IMR-90 (cell line): ENCODE measurements at places on chromosomes 3 and 15.

DNA sequence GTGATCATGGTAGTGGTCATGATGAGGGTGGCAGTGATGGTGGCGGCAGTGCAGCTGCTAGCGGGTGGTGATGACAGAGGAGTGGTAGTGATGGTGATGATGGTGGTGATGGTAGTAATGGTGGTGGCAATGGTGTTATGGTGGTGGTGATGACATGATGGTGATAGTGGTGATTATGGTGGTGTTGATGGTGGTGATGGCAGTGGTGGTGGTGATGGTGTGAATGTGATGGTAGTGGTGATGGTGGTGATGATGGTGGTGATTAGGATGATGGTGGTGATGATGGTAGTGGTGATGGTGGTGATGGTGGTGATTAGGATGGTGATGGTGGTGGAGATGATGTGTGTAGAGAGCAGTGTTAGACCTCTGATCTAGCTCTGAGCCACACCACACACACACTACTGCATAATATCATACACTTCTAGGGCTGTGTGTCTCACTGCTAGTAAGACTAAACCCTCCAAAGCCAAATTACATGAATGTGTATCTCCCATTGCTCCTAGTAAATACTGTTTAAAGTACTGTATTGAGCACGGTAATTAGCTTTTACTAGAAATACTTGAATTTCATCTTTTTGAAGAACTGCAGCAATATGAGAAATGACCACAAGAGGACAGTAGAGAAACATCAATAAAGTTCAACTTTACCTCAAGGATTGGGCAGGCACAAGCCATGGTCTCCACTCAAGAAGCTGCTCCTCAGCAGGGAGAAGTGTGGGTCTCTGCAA is 28.8 kb downstream of the TMED3 start:
- DNase-seq: peak; percentile 60

DNA sequence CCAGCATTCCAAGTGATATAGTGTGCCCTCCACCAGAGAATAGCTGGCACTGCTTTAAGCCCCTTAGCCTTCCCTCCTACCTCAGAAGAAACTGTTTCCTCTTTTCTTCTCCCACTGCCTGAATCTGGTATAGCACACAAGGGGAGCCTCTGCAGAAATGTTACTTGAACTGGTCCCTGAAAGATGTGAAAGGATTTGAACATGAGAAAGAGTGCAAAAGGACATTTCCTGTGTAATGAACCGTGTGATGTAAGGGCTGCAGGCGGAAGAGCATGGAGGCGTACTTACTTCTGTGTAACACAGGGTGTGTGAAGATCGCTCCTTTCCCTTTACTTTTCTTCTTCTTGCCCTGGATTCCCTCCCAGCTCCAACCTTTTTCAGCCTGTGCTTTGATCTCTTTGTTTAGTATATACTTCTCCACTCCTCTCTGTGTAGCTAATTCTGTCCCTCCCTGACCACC is 8.4 kb downstream of the TMOD3 start:
- peak; percentile 55 for DNase-seq

DNA sequence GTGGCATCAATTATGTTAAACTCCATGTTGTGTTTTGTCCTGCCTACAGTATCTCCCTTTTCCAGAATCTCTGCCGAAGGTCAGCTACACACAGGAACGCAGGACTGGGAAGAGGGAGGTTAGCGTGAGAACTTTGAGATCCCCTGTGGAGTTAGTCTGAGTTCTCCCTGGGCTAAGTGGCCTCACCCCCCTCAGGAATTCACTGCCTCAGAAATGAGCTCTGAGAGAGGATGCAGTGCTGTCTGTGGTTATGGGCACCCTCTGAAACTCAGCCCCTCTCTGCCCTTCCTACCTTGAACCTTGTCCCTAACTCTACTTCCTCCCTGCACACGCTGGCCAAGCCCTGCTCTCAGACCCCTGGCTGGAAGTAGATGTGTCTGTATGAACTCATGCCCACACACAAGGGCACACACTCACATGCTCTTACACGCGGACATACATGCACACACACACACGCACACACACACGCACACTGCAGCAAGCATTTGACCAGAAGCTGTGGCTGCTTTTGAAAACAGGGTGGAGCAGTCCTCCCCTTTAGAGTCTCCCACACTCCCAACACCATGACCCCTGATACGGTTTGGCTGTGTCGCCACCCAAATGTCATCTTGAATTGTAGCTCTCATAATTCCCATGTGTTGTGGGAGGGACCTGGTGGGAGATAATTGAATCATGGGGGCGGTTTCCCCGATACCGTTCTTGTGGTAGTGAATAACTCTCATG is 5.3 kb upstream of the VIPR1 start:
- peak; percentile 19 for DNase-seq

- DNase-seq: peak; percentile 42
Observed at GRCh38 chr3:171685116-171685895, 125.0 kb downstream of the PLD1 start.

DNA sequence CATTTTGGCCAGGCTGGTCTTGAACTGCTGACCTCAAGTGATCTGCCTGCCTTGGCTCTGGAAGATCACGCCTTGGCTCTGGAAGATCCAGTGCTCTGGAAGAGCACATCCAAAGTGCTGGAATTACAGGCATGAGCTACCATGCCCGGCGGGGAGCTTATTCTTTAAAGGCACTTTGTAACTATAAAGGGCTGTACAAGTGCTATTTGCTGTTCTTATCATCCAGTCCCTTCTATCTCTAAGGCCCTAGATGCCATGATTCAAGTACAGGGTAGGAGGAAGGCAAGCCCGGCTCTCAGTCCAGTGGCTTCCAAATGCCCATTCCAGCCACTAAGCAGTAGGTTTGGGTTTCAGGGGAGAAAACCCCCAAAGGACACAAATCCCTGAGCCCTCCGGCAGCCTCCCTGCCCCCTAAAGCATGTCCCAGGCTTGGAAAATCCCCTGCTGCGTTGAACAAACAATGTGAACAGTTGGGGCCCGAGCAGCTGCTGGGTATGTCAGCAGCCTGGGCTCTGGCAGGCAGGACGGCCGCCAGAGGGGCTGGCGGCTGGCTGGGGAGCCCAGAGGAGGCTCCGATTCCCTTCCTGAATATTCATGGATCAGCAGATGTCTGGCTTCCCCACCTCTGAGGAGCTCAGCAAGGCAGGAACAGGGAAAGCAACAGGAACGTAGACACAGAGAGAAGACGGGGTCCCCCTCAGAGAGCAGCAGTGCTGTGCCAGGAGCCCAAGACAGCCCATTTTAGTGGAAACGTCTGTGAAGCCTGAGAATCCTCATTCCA is 7.7 kb downstream of the IGDCC4 start:
- DNase-seq: peak; percentile 76

DNA sequence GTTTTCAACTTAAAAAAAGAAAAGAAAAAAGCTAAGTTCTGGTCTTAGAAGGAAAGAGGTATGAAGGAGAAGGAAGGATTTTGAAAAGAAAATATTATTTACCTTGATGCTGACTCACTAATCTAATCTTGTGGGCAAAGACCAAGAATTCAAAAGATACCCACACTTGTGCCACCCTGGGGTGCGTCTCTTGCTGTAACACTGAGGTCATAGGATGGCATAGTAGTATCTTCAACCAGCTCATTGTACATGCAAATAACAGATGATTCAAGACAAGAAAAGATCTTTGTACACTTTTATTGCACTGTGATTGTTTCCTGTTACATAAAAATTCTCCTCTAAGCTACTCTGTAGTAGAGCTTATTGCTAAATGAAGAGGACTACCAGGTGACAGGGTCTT is 17.3 kb downstream of the PLS1 start:
- DNase-seq: no peak

- peak; percentile 40 for DNase-seq
Observed at GRCh38 chr3:98791341-98792325, 28.5 kb downstream of the ST3GAL6 start.
